A549 treated with Hydrocortisone at 1 μM for 4 hours (cell line): ENCODE measurements at places on chromosomes 7 and 10. TPM values are rescaled to one million over a fixed set of nuclear protein-coding genes. Genes with fewer than 3 reads are reported as not detected.

The TOMM7 gene
- 439 to 977 TPM (median 470 TPM) in 5 replicates for total RNA-seq

The GPR85 gene
- not detected in 5 replicates for total RNA-seq

The UPK3BL2 gene
- total RNA-seq: 1.3 to 3.2 TPM (median 2.4 TPM) in 5 replicates

The CPEB3 gene
- 0.26 to 0.40 TPM (median 0.33 TPM) in 5 replicates for total RNA-seq

The ATOH7 gene
- 0.10 to 0.27 TPM (median 0.22 TPM) in 5 replicates for total RNA-seq
